ENCODE measurements at places on chromosomes 1 and 21. TPM values are rescaled to one million over a fixed set of nuclear protein-coding genes. Genes with fewer than 3 reads are reported as not detected.
A peak's percentile ranks its signal among the peaks of the same experiment; 100 is the strongest.

- no peak for DNase-seq
Observed at GRCh38 chr1:68047659-68048026, 2.8 kb downstream of the DIRAS3 start.

GRCh38 chr1:38571726-38572125 is 287.8 kb downstream of the RRAGC start:
- DNase-seq, result no peak

DNA sequence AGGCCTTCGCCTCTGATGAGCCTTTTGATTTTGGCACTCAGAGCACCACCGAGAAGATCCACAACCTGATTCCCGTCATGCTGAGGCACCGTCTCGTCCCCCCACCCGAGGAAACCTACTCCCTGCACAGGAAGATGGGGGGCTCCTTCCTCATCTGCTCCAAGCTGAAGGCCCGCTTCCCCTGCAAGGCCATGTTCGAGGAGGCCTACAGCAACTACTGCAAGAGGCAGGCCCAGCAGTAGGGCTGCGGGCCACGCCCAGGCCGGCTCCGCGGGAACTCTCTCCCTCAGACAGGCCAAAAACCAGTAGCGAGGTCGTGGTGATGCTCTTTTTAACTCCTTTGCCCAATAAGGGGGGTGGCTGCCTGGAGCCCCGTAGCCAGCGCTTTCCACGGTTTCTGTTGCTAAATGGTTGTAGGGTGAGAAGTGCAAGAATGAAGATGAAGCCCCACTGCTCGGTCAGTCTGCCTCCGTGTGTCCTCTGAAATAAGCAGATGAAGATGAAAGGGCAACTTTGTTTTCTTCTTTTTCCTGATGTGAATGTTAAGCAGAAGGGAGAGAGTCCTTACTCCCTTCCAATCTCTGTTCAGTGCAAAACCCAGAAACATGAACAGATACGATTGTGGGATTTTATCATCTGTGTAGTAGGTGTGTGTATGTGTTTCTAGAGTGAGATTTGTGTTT is 46.5 kb downstream of the COQ8A start:
- no peak for DNase-seq

DNA sequence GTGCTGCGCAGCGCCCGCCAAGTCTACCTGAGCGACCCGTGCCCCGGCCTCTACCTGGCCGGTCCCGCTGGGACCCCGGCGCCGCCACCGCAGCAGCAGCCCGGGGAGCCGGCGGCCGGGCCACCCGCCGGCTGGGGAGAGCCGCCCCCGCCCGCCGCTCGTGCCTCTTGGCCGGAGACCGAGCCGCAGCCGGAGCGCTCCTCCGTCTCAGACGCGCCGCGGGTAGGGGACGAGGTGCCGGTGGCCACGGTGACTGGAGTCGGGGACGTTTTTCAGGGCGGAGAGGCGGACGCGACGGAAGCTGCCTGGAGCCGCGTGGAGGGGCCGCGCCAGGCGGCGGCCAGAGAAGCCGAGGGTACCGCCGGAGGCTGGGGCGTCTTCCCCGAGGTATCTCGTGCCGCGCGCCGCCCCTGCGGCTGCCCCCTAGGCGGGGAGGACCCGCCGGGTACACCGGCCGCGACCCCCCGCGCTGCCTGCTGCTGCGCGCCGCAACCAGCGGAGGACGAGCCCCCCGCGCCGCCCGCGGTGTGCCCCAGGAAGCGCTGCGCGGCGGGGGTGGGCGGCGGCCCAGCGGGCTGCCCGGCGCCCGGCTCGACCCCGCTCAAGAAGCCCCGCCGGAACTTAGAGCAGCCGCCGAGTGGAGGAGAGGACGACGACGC is 646 bp downstream of the IER5 start:
- DNase-seq, result peak; percentile 35

GRCh38 chr1:3363023-3363422 is 91.4 kb upstream of the ARHGEF16 start:
- no peak for DNase-seq

RGS8 gene
- not detected for total RNA-seq

GRCh38 chr1:86704458-86704971 is at the start of gene SH3GLB1:
SH3GLB1 (plus strand) TSS chr1:86704576; CDS start chr1:86704900, 324 bp downstream.
- peak; percentile 98 for DNase-seq

DNA sequence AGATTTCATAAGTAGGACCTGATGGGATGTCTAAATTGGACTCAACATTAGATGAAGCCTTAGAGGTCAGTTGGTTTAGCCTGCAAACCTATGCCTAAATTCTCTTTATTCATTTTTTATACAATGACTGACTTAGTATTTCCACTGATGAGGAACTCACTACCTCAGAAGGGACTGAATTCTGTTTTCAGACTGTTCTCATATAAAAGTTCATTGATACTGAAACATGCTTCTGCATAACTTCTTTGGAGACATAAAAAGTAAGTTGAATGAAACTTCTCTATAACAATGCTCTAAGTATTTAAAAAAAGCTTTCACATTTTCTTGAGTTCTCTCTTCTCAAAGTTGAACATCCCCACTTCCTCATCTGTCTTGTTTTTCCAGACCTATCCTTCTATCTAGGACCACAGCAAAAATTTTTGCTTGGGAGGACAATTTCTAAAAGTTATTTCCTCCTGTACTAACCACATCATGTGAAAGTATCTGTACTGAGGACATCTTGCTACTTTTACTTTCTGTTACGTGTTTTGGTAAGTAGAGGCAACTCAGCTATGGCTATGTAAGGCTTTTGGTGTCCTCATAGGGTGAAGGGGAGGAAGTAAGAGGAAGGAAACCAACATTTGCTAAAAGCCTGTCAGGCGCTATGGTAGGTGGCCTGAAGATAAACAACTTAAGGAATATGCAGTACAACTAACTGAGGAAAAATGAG is 64.1 kb downstream of the USP24 start:
- no peak for DNase-seq

CATSPERE gene
- total RNA-seq, result 1.2 TPM

- DNase-seq, result no peak
Observed at GRCh38 chr1:72433591-72433990, 151.3 kb upstream of the NEGR1 start.

- peak; percentile 8 for DNase-seq
Observed at GRCh38 chr1:68808351-68808750, 311.5 kb upstream of the DEPDC1 start.

SPRR2G gene
- not detected for total RNA-seq

- DNase-seq, result no peak
Observed at GRCh38 chr1:167227934-167228378, 7.3 kb downstream of the POU2F1 start.
